NCI-H1436 (cell line): ENCODE measurements at places on chromosomes 12 and 14.
A peak's percentile ranks its signal among the peaks of the same experiment; 100 is the strongest.

- no peak for DNase-seq
Observed at GRCh38 chr12:99066726-99067125, 421.6 kb downstream of the APAF1 start.

DNA sequence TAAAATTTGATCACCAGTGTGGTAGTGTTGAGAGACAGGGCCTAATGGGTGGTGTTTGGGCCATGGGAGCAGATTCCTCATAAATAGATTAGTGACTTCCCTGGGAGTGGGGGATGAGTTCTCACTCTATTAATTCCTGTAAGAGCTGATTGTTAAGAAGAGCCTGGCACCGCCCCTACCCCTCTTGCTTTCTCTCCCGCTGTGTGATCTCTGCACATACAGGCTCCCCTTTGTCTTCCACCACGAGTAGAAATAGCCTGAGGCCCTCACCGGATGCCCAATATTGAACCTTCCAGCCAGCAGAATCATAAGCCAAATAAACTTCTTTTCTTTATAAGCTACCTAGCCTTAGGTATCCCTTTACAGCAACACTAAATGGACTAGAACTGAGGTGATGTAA, 31.9 kb upstream of the CAND1 start:
- DNase-seq = no peak

GRCh38 chr14:32469388-32470160, 140.5 kb downstream of the AKAP6 start:
- peak; percentile 43 for DNase-seq

- DNase-seq = no peak
Observed at GRCh38 chr14:75648066-75648838, 12.4 kb downstream of the ERG28 start.

GRCh38 chr14:21352587-21352986, 31.2 kb downstream of the SUPT16H start:
- DNase-seq = no peak

- DNase-seq = no peak
Observed at GRCh38 chr12:65182012-65182739, 12.8 kb downstream of the LEMD3 start.

DNA sequence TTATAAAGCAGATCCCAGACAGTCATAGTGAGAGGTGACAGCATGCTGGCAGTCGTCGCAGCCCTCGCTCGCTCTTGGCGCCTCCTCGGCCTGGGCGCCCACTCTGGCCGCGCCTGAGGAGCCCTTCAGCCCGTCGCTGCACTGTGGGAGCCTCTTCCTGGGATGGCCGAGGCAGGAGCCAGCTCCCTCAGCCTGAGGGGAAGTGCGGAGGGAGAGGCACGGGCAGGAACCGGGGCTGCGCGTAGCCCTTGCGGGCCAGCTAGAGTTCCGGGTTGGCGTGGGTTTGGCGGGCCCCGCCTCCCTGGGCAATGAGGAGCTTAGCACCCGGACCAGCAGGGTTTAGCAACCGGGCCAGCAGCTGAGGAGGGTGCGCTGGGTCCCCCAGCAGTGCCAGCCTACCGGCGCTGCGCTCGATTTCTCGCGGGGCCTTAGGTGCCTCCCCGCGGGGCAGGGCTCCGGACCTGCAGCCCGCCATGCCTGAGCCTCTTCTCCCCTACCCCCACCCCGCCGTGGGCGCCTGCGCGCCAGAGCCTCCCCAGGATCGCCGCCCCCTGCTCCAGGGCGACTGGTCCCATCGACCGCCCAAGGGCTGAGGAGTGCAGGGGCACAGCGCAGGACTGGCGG, 451.2 kb upstream of the DCN start:
- no peak for DNase-seq

- no peak for DNase-seq
Observed at GRCh38 chr14:79587875-79588274, 623.4 kb downstream of the DIO2 start.

DNA sequence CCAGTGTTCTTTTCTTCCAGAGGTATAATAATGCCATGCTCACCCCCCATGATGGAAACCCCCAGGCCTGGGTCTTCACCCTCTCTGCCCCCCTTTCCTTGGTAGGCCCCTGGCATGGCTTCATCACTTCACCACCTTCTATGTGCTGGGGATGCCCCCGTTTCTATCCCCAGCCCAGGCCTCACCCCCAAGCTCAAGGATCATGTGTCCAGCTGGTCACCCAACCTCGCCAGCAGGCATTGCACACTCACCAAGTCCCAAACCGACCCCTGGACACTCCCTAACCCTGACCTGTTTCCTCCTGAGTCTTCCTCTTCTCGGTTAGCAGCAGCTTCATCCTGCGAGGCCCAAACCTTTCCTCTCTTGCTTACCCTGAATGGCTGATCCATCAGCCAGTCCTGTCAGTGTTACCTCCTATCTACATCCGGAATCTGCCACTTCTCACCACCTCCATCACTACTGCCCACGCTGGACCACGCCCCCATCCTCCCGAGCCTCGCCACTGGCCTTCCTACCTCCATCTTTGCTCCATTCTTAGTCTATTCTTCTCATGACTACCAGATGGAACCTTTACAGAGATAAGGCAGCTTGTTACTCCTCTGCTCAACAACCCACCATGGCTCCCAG, 69.0 kb downstream of the MVK start:
- no peak for DNase-seq

GRCh38 chr12:126936181-126936851, 1330.7 kb upstream of the TMEM132C start:
- DNase-seq = no peak

GRCh38 chr12:76020281-76020680, 11.3 kb downstream of the PHLDA1 start:
- DNase-seq = no peak

- DNase-seq = no peak
Observed at GRCh38 chr14:95322651-95323050, 2.9 kb upstream of the CLMN start.

DNA sequence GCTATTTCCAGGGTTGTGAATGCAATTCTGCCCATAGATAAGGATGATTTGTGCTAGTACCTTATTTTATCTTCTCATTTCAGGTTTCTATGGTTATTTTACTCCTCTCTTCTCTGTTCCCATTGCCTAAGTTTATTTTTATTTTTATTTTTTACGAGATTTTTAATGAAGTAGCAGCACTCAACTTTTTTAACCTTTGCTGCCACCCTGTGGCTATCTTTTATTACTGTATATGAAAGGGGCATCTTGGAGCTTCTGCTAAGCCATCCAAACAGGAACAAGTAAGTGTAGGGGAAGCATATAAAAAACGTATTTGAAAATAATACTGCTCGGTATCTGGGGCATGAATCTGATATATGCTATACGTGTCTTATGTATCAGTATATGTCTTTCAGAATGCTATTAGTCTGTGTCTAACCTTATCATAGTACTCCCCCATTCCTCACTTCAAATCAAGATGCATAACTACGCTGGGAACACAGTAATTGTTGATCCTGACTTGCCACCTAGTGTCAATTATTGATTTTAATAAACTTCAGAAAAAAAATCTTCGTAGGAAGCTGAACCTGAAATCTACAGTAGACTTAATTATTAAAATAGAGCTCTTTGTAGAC, 60.3 kb downstream of the KLRG1 start:
- no peak for DNase-seq

- no peak for DNase-seq
Observed at GRCh38 chr12:953776-954175, 4.3 kb upstream of the RAD52 start.

DNA sequence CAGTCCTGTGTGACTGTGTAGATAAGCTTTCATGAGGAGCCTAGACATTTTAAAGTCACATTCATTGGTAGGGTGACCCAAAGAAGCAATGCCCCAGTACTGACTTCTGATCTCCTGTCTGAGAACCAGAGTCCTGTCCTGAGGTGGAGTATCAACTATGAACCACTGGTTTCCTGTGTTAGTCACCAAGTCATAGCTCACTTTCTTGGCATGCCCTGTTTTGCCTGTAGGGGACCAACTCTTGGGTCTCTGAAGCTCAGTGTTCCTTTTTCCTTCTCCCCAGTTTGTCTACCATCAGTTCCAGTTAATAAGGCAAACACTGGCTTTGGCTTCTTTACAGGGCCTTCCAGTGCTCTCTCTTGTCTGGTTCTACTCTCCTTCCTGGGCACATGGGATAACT, 97.4 kb downstream of the C12orf75 start:
- no peak for DNase-seq

- DNase-seq = no peak
Observed at GRCh38 chr12:29582146-29582545, 84.7 kb upstream of the OVCH1 start.

DNA sequence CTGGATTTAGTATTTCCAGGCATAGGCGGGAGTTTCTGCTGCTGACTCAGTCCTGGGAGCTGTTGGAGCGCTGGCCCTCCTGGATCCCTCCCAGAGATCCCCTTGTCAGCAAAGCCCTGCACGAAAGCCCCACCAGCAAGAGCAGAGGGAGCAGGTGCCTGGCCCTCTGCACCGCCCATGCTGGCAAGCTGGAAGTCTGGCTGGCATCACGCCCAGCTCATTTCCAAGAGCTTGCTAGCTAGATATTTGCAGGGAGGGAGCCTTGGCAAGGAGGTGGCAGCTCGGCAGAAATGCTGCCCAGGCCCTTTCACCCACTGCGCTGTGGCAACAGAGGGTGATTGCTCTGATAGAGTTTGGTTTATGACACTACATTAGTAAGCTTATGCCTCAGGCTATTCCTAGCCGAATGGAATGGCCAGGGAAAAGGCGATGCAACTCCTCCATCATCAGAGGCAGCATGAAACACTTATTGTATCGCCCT, 193.9 kb downstream of the EMP1 start:
- DNase-seq = no peak

GRCh38 chr14:98858158-98858557, 413.8 kb downstream of the BCL11B start:
- DNase-seq = no peak

- DNase-seq = no peak
Observed at GRCh38 chr14:51674294-51675002, 22.7 kb downstream of the FRMD6 start.

DNA sequence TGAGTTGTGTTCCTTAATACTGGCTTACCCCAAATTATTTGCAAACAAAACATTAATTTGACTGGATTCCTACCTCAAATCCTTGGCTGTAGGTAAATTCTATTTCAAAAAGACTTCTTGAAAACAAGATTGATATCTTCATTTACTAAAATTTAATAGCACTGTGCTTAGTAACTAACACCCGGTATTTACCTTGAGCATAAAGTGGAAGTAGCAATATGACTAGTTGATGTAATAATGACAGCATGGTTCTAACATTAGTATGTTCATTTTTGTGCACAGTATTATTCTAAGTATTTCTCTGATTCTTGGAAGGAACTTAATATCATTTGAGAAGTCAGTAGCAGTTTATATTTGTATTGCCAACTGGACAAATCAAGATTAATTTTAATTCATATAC, 96.8 kb downstream of the PPHLN1 start:
- no peak for DNase-seq

DNA sequence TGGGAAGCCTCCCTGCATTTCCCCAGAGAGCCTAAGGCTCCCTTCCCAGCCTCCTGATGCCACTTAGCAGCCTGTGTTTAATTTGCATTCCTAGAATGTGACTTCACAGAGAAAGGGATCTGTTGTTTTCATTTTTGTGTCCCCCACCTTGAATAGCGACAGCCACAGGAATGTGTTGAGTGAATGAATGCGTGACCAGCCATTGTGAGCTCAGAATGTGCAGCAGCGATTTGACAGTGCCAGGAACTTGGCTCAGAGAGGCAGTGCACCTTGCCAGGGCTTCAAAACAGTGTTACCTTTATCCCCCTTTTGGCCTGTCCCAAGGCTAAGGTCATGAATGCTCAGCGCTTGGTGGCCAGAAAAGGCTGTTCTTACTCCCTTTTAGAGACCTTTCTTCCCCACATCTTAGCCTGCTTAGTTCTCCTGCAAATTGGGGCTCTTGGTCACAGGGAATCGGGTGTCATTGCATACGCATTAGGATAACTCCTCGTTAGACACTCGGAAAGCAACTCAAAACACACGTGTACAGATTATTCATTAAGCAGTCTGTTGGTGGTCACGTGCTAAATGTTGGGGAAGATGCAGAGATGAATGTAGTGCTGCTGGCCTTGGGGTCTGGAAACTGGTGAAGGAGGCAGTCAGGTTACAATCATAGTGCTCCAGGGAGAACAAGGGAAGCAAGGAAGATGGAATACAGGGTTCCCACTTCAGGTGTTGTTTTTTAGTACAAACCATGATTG, 9.8 kb downstream of the NTF3 start:
- no peak for DNase-seq

DNA sequence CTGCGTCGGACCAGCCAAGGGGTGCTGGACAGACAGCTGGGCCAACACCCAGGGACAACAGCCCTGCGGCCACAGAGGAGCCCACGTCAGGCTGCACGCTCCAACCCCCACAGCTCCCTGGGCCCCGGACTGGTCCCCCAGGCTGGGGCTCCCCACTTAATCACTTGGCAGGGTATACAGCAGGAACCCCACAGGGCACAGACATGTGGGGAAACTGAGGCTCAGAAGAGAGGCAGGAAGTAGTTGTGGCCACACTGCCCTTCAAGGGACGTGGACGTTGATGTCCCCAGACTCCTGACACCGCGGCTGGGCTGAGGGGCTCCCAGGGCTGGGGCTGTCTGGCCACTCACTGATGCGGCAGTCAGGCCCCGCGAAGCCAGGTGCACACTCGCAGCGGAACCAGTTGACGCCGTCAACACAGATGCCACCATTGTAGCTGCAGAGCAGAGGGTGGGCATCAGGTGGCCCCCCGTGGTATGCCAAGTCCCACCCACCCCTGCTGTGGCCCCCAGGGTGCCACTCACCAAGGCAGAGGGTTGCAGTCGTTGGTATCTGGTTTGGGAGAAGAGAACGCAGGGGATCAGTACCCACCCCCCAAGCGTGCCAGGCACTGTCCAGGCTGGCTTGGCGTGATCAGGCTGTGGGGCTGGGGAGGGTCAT, 21.5 kb downstream of the JAG2 start:
- DNase-seq = no peak

DNA sequence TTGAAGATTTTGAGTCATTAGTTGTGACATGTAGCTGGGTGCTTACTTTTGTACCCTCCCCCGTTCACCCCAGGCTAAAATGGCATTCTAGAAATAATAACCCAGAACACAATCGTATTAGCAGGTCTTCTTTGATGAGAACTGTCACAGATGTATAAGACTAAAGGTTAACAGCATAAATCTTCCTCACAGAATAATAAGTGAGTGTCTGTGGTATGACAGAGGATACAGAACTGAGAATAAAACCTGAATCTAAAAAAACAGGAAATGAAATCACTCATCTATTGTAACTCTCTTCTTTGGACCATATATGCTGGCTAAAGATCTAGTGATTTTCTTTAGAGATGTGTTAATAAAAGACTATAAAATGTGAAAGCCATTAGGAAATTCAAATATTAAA, 746.6 kb downstream of the LRFN5 start:
- DNase-seq = no peak
